ENCODE measurements at places on chromosomes 7 and 10.

DNA sequence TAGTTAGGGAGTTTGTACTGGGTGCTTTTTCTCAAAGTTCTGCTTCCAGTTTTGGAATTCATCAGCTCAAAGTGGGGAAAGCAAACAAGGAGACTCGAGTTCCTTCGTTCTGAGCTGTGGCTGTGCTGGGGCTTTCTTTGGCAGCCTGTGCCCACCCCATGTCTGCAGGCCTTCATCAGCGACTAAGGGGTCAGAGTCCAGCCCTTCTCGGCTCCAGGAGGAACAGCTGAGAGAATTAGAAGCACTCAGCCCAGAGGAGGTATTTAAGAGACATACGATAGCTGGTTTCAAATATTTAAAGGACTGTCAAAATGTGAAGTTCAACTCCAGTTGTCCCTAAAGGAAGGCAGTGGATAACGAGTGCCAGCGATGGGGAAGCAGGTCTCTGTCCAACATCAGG, 41.3 kb downstream of the SH3PXD2A start:
- DNase-seq = no peak

DNA sequence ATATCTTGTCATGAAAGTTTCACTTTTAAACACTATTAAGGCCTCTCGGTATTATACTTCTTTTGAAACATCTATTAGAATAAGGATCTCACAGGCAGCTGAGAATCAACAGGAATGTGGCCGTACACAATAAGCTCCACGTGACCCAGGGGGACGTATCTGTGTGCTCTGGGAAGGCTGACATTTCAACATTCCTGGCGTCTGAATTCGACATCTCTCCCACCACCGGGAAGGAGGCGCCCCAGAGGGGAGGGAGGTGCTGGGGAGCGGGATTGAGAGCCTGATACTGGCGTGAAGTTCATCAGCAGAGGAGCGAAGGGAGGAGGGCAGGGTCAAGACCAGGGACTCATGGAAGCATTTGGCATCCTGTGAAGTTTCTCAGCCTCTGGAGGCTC, 401.3 kb downstream of the DNAJB6 start:
- no peak for DNase-seq

GRCh38 chr7:96562458-96562857, 147.2 kb downstream of the SEM1 start:
- DNase-seq = no peak

DNA sequence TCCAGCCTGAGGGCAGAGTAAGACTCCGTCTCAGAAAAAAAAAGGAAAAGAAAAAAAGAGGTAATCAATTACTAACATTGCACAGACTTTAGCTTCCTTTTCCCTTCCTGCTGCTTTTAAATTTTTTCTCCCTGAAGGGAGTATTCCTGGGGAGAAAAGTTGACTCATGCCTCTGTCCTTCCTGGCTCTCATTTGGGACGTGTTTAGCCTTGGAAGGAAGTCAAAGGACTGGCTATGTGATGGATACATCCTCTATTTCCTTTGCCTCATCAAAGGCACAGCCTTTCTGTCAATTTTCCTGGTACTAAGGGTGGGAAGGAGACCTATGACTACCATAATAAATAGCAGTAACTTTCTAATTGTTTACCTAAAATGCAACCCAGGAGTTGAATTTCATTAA, 77.6 kb downstream of the ITGA8 start:
- no peak for DNase-seq

GRCh38 chr10:44310762-44311562, 73.9 kb downstream of the CXCL12 start:
- peak; percentile 90 for DNase-seq

DNA sequence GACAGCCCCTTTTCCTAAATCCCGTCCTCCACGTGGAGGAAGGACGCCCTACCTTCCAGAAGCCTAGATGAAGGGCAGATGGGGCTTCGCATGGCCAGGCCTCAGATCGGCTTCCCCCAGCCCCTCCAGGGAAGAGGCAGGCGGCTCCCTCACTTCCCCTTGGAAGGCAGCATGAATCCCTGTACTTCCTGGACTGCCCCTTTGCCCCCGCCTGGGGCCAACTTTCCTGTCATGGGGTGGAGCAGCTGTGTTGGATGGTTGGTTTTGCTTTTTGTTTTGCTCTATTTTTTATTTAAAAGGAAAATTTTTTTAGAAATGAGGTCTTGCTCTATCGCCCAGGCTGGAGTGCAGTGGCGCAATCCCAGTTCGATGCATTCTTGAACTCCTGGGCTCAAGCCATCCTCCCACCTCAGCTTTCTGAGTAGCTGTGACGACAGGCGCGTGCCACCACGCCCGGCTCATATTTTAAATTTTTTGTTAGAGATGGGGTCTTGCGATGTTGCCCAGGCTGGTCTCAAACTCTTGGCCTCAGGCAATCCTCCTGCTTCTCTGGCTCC, 27.2 kb downstream of the GTF2IRD1 start:
- DNase-seq = peak; percentile 65

GRCh38 chr10:87053111-87053510, 33.0 kb downstream of the FAM25A start:
- peak; percentile 36 for DNase-seq

DNA sequence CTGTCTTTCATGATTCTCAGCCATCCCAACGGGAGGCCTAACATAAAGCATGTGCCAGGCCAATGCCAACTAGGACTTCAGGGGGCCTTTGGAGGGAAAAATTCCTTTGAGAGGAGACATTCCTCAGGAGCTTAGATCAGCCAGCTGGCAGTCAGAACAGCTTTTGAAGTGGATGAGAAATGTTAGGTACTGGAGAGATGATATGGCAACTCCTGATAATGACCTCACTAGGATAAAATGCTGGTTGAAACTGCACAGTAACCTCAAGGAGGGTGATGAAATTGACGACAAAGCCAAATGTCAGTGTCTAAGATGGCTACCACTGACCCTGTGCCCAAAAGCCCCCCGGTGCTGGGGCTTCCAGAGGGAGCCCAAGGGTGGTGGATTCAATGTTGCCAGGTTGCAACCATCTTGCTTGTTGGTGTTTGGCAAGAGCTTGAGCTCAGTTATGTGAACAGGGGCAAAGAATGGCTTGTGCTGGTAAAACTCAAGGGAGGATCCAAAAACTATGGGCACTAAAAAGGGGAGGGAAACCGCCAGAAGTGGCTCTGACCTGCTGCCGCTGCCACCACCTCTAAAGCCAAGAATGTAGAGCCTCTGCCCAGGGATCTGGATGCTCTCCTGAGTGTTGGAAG, 121.2 kb downstream of the UBE2H start:
- no peak for DNase-seq

DNA sequence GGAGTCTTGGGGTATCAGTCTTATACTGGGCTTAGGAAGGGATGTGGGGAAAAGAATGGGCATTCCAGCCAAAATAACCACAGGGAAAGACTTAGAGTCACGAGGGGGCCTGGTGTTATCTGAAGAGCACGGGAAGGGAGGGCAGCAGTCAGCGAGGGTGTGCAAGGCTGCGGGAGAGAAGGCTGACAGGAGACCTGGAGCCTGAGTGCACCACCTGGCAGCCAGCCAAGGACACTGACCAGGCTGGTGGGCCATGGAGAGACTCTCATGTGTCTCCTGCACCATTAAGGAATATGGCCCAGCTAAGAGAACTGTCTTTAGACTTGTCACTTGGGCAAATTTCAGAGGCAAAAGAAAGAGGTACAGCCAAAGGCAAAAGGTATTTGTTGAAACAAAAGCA, 69.6 kb downstream of the PKD1L1 start:
- no peak for DNase-seq

DNA sequence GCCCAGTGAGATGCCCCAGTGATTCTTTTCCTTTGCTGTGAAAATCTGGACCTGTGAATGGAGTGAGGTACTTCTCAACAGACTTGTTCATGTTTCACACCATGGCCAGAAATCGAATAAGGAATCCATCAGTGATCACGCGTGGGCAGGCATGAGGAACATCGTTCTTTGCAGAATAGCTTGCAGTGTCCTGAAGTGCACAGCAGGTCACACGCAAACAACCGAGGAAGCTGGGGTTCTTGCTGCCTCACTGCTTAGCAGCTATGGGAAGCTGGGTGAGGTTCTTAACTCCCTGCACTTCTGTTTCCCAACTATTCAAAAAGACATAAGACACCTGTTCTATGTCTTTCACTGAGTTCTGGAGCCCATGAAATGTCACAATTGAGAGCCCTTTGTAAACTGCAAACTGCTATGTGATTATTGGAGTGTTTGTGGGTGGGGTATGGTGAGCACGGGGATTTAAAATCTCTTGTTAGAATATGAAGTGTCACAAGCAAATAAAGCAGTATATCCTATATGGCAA, 253.4 kb downstream of the KIAA1217 start:
- no peak for DNase-seq

GRCh38 chr7:44196450-44196872, 4.3 kb upstream of the YKT6 start:
- DNase-seq = no peak
